ENCODE measurements at places on chromosomes 2 and 18. TPM values are rescaled to one million over a fixed set of nuclear protein-coding genes. Genes with fewer than 3 reads are reported as not detected.

Gene ERBB4
- total RNA-seq = 2.5 TPM

Gene SNORC
- total RNA-seq = 1.9 TPM

- DNase-seq = no peak
Measured at GRCh38 chr2:66445925-66446871, 11.3 kb downstream of the MEIS1 start.

DNA sequence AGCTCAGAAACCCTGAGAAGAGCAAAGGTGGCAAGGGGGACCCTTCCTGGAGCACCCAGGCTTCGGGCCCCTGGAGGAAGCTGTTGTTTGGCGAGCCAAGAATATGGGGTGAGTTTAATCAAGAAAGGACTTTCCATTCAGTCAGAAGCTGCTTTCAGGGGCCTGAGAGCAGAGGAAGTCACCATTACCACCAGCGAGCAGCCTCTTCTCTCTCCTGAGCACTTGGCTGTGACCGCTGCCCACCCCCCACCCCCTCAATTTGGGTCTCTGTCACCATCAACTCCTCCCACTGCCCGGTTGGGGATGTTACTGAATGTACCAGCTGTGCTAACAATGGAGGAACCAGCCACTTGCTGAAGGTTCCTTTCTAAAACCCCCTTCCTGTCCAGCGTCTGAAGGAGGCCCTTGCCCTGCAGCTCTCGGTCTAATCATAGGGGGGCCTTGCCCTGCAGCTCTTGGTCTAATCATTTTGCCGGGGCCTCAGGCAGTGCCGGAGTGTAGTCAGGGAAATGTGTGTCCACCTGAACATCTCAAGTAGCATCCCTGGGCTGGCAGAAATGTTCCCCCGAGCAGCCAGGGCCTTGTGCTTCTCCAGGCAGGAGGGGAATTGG lies 943 bp downstream of the INPP5D start:
- no peak for DNase-seq

DNA sequence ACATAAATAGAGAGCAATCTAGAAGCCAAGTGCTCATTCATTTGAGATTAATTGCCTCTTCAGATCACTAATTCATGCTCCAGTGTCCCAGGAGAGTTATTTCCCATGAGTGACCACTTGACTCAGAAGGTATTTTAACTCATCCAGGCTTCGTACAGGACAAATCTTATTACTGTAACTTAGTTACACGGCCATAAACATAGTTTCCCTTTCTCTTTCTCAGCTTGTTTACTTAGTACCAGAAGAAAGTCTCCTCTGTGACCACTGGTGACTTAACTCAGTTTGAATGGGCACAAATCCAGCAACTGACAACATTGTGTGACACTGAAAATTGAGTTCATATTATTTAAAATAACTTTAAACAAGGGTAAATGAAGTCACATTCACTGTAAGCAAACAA lies 25.3 kb downstream of the MMADHC start:
- DNase-seq = no peak

DNA sequence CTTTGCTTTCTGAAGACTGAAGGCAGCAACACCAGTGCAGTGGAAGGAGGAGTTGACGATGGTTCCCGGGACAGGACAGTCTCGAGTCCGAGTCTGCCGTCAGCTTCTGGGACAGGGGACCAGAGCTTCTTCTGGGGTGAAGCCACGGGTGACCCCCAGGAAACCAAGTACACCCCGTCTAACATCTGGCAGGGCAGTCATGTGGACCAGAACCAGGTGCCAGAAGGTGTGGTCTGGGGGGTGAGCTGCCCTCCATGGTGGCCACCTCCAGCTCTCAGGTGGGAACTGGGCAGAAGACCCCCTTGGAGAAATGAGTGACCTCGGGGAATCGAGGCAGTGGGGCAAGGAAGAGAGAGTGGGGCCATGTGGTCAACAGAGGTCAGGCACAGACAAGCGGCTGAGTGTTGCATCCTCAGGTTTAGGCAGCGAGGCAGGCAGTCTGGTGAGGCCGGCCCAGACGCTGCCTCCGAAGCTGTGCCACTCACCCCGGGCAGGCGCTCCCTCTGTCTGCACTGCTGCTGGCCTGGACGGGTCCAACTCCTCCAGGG lies 204.3 kb downstream of the HDAC4 start:
- peak; percentile 71 for DNase-seq

GRCh38 chr18:11368020-11368419 lies 218.7 kb upstream of the PIEZO2 start:
- DNase-seq = no peak

DNA sequence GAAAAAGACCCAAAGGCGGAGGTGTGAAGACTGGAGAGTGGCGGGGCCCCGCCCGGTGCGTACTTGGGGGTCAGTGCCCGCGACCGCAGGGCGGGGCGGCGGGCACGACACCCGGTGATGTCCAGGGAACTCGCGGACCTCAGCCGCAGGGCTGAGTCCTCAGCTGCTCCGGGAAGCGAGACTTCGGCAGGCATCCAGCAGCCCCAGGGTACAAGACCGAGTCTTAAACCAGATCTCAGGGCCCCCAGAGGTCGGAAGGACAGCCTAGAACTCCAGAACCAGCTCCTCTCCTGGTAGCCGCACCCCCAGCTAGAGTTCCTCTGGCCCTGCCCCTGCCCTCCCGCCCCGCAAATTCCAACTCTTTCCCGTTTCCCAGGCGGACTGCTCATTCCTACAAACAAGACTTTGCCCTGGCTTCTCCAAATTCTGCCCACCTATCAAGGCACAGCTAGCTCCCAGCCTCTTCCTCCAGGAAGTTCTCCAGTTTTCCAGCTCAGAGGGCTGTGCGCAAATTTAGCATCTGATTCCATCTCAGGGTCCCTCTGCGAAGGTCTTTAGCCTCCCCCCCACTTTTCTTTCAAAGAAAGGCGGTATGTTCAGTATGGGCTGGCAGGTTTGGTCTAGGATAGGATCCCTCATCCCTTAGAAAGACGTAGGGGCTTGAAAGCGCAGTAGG lies 26.0 kb upstream of the NOTO start:
- DNase-seq = no peak

Data from osteocyte (in vitro differentiated cells).